ENCODE measurements at places on chromosomes 7 and 10.
A peak's percentile ranks its signal among the peaks of the same experiment; 100 is the strongest.

DNA sequence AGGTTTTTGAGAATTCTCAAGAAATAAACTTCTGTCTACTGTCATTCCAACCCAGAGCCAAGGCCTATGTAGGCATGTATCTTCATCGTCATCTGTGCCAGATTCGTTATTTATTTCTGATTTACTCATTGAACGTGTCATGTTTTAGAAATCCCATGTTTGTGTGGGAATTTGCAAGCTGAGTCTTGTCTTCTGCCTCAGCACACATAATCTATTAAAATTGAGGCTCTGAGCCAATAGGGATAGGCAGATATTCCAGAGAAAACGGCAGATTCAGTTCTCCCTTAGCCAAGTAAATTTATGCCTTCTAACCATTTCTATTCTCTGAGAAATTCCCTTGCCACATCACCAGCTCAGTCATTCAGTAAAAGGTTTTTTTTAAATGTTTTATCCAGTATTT, 444.6 kb downstream of the REEP3 start:
- no peak for DNase-seq

GRCh38 chr10:123595661-123596060, 70.5 kb upstream of the GPR26 start:
- DNase-seq = no peak

GRCh38 chr10:108445746-108446145, 1281.2 kb upstream of the SORCS1 start:
- DNase-seq = no peak

- no peak for DNase-seq
Measured at GRCh38 chr7:5694912-5695726, 86.3 kb downstream of the RNF216 start.

GRCh38 chr10:72276421-72277339, 3.0 kb downstream of the DDIT4 start:
- no peak for DNase-seq

GRCh38 chr10:23439961-23440889, 1.4 kb downstream of the OTUD1 start:
- DNase-seq = peak; percentile 56

DNA sequence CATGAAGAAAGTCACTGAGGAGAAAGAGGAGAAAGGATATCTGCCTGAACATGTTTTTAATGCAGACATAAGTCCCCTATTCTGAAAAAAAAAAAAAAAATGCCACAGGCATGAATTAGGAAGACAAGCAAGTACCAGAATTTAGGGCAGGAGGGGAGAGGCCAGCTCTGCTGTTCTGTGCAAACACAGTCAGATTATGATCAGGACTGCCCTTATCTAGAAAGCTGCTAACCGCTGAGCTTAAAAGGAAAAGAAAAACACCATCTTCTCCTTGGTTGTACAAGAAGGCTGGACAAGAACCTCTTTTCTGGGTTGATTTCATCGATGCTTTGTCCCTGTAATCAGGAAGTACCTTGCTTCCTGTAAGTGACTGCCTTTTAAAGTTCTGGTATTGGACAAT, 15.3 kb upstream of the PWWP2B start:
- DNase-seq = no peak

GRCh38 chr7:51121036-51121790, 195.4 kb downstream of the COBL start:
- no peak for DNase-seq

DNA sequence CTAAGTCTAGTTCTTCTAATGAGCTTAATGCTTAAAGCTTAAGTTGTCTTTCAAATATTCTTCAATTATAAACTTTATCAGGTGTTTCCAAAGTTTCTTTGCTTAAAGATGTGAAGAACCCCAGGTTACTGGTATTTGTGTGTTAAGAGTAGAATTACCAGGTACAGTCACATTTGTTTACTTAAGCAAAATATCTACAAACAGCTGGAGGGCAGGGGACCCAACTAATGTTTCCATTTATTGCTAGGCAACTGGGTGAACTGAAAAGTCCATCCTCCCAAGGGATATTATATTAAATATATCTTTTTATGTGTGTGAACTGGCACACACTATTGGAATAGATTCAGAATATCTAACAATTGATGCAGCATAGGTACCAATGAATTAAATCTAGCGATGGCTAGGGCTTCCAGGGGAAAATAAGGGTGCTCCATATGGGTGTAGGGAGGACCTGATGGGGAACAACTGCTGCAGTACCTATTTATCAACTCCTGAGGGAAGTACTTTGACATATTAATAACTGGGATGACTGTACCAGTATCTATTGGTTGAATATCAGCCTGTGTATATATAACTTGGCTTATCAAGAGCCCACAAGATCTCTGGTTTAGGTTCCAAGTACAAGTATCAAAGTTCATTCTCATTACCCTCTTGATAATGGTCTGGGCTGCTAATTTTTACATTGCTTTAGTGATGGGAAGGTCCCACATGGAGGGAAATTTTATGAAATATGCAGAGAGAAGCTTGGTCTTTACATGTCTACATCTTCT, 10.3 kb upstream of the AGR3 start:
- DNase-seq = no peak

GRCh38 chr10:1369665-1370064, 313.5 kb downstream of the WDR37 start:
- peak; percentile 38 for DNase-seq

- DNase-seq = peak; percentile 61
Measured at GRCh38 chr10:78905957-78906308, 162.8 kb upstream of the ZMIZ1 start.

DNA sequence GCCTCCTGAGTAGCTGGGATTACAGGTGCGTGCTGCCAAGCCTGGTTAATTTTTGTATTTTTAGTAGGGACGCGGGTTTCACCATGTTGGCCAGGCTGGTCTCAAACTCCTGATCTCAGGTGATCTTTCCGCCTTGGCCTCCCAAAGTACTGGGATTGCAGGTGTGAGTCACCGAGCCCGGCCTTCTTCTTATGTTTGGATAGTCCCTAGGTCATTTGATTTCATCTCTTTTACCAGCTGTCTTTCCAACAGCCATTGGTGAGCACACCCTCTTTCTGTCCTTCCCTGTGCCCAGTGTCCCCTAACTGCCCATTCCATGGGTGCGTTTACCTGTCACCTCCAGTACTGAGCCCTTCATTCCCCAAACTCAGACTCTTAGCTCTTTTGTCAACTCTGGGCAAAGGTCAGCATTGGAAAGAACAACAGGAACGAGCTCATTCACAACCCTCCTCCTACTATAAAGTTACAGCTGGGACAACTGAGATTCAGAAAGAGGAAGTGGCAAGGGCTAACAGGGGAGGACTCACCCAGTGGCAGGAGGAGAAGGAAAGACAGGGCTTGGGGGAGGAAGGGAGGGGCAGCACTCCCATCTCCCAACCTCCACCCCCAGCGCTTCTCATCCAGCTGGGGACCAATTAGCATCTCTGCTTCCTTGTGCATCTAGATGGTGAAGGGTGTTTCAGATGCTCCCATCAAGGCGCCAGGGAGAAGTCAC, 5.6 kb downstream of the SSC4D start:
- DNase-seq = no peak

DNA sequence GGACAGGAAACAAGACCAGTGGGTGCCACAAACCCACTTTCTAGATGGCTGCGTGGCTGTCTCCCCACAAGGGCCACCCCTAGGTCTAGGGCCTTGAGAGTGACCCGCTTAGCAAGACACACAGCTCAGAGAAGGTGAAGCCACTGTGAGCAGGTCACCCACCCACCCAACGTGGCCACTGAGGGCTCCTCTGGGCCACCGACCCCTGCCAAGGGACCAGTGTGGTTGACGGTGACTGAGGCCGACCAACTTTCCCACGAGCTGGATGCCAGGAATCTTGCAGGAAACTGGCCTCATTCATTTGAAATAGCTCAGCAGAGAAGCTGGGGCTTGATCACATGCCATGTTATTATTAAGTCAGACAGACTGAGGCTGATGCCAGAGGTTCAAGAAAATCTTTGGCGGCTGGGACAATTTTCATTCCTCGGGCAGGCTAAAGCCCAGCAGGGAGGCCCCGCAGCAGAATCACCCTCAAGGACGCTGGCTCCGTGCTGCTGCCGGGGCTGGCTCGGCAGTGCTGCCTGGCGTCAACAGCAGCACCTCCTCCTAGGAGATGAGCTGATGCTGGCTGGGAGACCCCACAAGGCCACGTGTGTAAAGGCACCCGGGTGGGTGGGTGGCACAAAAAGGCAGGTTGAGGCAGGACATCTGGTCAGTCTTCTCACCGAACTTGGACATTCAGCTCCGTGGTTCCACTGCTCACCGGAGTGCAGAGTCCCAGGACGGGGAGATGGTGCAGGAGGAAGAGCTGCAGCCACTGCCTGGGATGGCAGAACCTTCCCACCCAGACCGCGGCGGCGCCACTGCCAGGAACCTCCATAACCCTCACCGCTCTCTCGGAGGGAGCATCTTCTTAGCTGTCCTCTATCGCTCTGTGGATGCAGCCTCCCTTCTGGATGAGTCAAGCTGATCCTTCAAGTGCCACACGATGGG, 57.8 kb downstream of the ZRANB1 start:
- no peak for DNase-seq

- no peak for DNase-seq
Measured at GRCh38 chr10:67843284-67843683, 5.3 kb upstream of the DNAJC12 start.

DNA sequence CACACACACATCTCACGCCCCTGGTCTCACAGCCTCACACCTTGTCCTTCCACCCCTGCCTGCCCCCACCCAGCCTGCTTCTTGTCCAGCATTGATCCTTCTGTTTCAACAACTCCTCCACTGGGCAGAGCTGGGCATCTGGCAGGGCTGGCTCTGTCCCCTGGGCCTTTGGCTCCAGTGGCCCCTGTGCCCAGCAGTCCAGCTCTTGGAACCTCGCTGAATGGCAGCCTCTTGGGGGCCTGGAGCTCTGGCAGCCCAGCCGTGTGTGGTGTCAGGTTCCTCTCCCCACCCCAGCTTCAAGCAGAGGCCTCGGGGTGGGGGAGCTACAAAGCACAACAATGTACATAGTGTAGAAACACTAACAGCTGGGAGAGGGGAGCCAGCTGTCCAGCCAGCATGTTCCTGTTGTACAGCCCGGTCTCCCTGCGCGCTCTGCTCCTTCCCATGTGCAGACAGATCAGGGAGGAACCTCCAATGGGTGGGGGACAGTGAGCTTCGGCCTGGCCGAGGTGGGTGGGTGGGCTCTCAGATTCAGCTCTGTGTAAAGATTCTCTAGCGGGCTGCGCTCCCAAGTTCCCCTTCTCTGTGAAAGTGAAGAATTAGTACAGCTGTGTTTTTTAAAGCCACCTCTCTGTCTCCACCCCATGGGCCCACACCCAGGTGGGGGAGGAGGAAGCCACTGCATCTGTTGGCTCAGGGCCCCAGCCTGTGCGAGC, 19.4 kb downstream of the ZMIZ2 start:
- no peak for DNase-seq

Data from iPS-NIHi11 (cell line).